ENCODE measurements at places on chromosomes 2 and 18.

- peak; percentile 88 for DNase-seq
Observed at GRCh38 chr2:88831792-88832248, 140.3 kb downstream of the RPIA start.

GRCh38 chr2:201781557-201782051, 871 bp upstream of the ALS2 start:
- DNase-seq = no peak

- no peak for DNase-seq
Observed at GRCh38 chr2:46826569-46827245, 88.9 kb downstream of the MCFD2 start.

- no peak for DNase-seq
Observed at GRCh38 chr2:19538411-19538963, 180.1 kb upstream of the OSR1 start.

DNA sequence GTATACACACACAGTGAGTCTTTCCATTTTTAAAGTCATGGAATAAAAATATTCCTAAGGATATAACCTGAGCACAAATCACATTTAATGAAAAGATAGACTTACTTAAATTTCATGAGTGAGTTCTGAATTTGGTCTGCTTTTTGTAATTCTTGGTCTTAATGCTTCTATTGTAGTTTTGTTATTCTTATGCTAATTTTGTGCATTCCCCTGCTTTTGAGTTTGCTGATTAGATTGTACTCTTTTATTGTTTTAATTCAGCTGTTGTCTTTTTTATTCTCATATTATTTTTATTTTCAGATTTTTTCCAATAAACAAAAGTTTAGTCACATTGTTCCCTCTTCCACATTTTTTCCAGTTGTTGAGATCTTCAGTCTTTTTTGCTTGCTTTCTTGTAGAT, 202.4 kb downstream of the ZNF407 start:
- DNase-seq = no peak

- DNase-seq = no peak
Observed at GRCh38 chr2:9278439-9278838, 71.8 kb downstream of the ASAP2 start.

Measured in NAMALWA (cell line).